HTR-8/SVneo (cell line): ENCODE measurements at places on chromosomes 5 and 9.

- no peak for DNase-seq
These were observed 237.2 kb upstream of the TRIM32 start for GRCh38 chr9:116449949-116450348.

DNA sequence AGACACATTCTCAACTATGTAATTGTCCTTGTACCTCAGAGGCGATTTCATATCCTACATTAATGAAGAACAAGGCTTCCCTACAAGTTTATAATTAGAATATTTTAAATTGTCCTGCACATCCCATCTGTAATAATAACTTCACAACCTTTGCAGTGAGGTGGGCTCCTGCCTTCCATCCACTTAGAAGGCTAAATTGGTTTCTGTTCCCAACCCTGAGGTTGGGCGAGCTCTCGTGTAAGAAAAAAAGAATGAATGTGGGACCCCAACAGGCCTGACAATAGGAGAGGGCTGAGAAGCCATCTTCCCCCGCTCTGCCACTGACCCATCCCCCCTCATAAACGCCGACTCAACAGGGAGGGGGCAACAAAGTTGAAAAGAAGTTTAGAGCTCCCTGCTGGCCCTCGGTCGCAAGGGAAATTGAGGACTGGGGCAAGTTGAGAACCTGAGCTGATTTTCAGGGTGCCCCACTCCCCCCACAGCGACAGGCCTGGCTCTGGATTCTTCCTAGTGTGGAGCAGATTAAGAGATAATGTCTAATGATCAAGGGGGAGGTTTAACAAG is 9.4 kb downstream of the BARHL1 start:
- DNase-seq: no peak

GRCh38 chr5:112737463-112738190 is at the start of gene APC:
TSS of gene APC (plus strand) at chr5:112737885. CDS start at chr5:112754891, 17,006 bp downstream.
- peak; percentile 90 for DNase-seq

GRCh38 chr5:180047667-180048066 is 23.9 kb downstream of the RNF130 start:
- DNase-seq: no peak

- DNase-seq: no peak
These were observed 79.6 kb downstream of the MYO10 start for GRCh38 chr5:16856531-16856930.

DNA sequence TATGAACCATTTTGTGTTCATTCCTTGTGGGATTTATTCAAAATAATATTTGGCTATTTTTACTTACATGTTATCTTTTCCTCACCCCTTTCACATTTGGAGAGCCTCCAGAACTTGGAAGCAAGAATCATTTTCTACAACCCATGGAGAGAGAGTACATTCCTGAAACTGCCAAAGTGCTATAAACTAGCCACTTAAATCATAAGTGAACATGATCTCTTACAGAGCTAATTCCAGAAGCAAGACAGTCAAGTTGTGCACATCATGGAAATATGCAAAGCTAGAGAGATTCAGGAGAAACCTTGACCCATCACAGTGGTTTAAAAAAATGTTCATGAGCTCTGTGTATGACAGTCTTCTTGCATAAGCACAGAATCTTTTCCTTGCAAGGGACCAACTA is 883.6 kb upstream of the C9orf72 start:
- DNase-seq: no peak

DNA sequence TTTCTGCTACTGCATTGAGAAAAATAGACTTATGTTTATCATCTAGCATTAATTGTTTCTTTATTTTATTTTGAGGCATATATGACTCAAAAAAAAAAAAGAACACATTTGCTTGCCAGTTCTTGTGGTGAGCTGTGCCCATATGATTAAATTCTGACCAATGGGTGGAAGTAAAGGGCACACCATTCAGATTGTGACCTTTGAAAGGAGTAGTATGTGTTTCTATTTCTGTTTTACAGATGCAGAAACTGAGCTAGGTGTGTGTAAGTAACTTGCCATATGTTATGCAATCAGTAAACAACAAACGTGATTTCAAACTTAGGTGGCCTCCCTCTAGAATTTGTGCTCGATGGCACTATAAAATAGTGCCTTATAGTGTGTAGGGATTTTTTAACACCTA is 368.1 kb upstream of the EDIL3 start:
- DNase-seq: no peak

- DNase-seq: no peak
These were observed 104.5 kb downstream of the RGS3 start for GRCh38 chr9:113568081-113568435.

DNA sequence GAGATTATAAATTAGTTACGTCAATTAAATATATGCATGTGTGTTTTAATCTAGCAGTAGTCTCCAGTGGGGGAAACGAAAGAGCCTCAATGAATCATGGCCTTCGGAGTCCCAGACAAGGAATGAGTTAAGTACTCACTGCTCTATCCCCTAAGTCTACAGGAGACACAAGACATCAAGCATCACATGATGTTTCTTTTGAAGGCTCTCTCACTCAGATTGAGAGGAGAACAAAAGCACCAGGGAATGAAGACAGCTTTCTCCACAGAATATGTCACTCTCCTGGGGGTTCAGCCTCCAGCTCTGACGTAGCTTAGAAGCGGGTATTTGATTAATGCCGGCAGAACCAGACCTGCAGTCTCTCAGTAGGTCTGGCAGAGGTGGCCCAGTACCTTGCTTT is 381.4 kb downstream of the ACTL7B start:
- no peak for DNase-seq

- no peak for DNase-seq
These were observed 57.7 kb downstream of the FGF10 start for GRCh38 chr5:44331471-44332050.

DNA sequence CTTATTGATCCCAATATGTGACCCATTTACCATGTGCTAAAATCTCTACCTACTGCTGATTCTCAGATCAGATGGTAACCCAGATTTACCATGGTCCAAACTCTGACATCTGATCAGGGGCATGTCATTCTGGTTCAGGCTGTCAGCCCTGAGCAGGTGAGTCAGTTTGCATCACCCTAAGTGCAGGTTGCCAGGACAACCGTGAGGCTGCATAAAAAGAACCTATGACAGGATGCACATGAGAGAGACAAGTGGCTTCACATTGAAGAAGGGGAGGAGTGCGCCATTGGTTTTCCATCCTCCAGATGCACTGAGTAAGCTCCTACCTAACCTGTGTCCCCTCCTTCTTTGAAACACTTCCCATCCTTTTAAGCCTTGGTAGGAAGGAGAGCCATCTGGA is 801 bp upstream of the PRSS3 start:
- DNase-seq: no peak

GRCh38 chr9:38178237-38178636 is 109.2 kb upstream of the SHB start:
- DNase-seq: no peak

DNA sequence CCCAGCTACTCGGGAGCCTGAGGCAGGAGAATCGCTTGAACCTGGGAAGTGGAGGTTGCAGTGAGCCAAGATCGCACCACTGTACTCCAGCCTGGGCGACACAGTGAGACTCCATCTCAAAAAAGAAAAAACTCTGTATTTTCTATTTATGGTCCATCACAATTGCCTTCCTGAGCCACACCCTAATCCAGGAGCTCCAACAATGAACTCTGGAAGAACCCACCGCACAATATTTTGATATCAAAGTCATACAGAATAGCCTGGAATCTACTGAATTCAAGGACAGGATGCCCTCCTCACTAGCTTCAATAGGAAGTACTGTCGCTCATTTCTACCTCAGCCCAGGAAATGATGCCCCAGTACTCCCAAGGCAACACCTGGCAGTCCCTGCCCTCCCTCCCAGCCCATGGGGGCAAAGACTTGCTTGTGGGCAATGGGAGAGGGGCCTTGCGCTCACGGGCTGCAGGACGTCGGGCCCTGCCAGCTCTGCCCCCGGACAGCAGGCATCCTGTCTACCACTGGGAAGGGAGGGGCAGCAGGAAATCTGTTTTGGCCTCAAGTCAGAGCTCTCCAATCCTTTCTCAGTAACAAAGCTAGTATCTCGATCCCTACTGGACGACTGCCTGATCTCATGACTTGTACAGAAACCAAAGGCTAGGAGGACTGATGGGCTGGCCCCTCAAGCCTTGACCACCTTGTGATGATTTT is 19.7 kb downstream of the UBAC1 start:
- no peak for DNase-seq

- no peak for DNase-seq
These were observed 87.6 kb upstream of the NIPAL4 start for GRCh38 chr5:157372472-157372822.

DNA sequence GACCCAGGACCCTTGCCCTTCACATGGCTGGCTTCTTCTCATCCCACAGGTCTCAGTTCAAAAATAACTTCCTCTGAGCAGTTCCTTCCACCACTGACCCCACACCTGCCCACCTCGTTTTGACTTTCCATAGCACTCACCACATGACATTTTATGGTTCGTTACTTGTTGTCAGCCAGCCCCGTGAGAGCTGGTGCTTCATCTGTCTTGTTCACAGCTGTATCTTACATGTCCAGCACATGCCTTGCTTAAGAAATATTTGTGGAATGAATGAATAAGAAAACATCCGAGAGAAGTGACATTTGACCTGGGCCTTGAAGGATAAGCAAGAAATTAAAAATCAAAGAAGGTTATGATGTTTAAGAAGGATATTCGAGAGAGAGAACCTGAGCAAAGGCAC is 193.9 kb downstream of the RFK start:
- no peak for DNase-seq

DNA sequence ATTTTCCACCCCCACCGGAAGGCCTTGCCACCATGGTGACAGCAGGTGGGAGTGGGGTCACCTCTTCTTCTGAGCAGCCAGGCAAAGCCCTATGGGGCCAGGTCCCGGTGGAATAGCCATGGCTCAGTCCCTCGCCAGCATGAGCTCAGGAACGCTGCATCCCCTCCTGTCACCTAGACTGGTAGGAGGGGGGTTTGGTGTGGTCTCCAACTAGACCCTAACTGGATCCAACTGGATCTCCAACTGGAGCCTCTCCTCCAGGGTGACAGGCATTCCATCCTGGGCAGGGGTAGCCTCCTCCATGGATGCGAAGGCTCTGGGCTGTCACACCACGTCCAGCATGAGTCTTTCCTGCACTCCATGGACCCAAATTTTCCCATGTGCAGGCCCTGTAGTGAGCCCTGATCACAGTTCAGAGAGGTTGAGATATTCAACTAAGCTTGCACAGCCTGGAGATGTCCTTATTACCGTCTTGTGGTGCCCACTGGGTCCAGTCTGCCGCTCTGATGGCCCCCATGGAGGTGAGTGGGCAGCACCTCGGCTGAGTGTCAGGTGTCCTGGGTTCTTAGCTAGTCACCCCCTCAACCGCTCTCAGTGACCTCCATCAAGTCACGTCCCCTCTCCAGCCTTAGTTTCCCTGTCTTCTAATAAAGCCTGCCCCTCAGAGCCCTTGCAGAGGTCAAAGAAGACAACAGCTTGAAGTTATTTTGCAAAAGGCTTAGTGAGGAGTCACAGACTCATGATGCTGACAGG is 18.6 kb upstream of the FIBCD1 start:
- DNase-seq: no peak

DNA sequence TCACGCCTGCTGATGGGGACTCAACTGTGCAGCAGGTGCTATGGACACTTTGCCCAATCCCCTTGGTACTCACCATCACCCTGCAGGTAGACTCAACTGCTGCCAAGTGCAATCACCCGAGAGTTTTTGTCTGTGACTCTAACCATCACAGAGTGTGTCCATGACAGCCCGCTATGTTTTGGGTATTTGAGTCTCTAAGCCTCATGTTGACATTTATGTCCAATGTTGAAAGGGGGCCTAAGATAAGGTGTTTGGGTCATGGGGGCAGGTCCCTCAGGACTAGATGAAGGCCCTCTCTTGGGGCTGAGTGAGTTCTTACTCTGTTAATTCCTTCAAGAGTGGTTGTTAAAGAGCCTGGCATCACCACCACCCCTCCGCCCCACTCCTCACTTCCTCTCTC is 44.1 kb upstream of the GABRP start:
- DNase-seq: no peak

- no peak for DNase-seq
These were observed 375.1 kb upstream of the ST8SIA4 start for GRCh38 chr5:101278011-101278687.
